ENCODE measurements at places on chromosomes 3 and 15.

DNA sequence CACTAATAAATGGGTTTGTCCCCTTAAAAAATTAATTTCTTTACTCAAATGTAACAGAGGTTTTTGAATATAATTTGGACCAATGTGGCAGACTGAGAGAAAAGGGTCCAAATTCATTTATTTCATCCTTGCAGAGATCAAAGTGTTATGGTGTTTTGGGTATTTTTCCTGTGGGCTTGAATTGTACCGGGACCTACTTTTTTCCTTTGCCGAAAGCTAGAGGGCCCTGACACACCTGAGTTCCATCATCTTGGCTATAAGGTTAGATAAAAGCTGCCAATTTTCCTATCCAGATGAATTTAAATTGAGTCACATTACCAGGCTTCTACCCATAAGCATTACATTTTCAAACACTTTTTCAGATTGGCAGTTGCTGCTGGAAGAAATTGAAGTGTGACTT lies 908 bp downstream of the CCNB2 start:
- DNase-seq, result no peak

- DNase-seq, result no peak
These were observed 860.4 kb downstream of the ROBO1 start for GRCh38 chr3:78907367-78907766.

- DNase-seq, result no peak
These were observed 737.5 kb upstream of the LMCD1 start for GRCh38 chr3:7764115-7764514.

GRCh38 chr3:9653565-9654248 lies 4.4 kb downstream of the MTMR14 start:
- DNase-seq, result no peak

- DNase-seq, result no peak
These were observed 38.7 kb downstream of the HSPBAP1 start for GRCh38 chr3:122754929-122755328.

GRCh38 chr3:17399586-17399985 lies 342.8 kb downstream of the TBC1D5 start:
- no peak for DNase-seq

DNA sequence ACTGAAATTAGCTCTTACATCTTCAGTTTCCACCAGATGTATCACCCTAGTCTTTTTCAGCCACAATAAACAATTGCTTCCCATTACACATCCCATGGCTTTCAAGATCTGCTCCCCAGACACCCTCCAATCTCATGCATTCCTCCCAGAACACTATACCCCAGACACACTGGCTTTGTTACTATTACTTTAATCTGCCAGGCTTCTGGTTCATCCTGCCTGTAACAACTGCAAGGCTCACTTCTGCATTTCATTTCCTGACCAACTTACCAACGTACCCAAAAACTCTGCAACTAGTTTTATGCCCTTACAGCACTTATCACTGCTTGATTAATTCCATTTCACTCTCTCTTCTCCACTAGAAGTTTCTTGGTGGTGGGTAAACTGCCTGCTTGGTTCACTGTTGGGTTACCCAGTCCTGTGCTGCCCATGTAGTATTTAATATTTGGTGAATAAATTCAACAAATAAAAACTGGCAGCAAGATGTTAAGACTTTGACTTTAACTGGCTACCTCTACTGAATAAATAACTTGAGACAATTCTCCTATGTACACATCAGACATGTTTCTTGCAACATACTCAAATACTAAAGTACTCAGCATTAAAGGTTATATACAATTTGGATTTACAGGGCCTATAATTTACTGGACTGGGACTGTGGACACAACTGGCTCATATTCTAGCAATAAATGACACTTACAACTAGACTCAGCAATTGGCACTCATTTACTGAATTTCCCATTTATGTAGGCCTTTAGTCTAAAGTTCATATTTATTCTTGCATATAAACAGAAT lies 2.7 kb downstream of the RPL22L1 start:
- no peak for DNase-seq

GRCh38 chr15:84099181-84099580 lies 136.4 kb upstream of the GOLGA6L4 start:
- no peak for DNase-seq

- DNase-seq, result no peak
These were observed 170.6 kb upstream of the CHRM5 start for GRCh38 chr15:33797651-33798050.

- DNase-seq, result no peak
These were observed at the start of gene HDGFL3 for GRCh38 chr15:83207660-83208366. HDGFL3 (minus strand) TSS chr15:83207823; CDS start chr15:83207414, 409 bp downstream.

GRCh38 chr15:101240358-101240757 lies 11.5 kb downstream of the CHSY1 start:
- DNase-seq, result no peak

DNA sequence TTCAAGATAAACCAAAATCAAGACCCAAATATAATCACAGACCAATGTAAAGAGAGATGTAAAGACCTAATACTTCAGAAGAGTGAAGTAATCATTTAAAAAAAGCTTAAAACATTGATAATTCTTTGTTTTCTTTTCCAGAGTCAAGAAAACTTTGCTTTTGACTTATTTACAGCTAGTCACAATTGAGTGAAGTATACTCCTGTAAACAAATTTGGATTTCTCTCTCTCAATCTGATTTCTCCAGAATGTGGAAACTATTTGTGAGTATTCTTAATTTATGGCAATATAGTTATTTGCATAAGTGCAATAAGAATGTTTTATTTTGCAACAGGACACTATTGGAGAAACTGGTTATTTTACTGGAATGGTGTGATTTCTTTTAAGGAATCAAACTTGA lies 43.7 kb upstream of the ZBTB20 start:
- DNase-seq, result no peak

GRCh38 chr15:63226155-63226883 lies 36.9 kb downstream of the RAB8B start:
- DNase-seq, result no peak
